ENCODE measurements at places on chromosomes 6 and 20.

- DNase-seq = no peak
Observed at GRCh38 chr20:8187740-8188139, 55.7 kb downstream of the PLCB1 start.

DNA sequence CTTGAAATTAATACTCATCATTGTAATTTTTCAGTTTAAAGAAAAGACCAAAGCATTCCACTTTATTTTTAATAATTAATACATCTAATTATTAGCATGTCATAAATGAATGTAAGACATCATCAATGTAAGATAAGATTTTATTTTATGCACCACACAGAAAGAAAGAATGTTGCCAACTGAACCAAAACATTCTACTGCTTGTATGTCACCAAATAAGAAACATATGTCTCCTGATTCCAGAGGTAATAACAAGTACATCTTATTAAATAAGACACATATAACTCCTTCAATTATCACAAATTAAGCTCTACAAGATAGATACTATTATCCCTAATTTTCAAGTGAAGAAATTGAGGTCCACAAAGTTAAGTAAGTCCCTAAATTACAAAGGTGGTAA, 189.5 kb downstream of the GMDS start:
- DNase-seq = no peak

DNA sequence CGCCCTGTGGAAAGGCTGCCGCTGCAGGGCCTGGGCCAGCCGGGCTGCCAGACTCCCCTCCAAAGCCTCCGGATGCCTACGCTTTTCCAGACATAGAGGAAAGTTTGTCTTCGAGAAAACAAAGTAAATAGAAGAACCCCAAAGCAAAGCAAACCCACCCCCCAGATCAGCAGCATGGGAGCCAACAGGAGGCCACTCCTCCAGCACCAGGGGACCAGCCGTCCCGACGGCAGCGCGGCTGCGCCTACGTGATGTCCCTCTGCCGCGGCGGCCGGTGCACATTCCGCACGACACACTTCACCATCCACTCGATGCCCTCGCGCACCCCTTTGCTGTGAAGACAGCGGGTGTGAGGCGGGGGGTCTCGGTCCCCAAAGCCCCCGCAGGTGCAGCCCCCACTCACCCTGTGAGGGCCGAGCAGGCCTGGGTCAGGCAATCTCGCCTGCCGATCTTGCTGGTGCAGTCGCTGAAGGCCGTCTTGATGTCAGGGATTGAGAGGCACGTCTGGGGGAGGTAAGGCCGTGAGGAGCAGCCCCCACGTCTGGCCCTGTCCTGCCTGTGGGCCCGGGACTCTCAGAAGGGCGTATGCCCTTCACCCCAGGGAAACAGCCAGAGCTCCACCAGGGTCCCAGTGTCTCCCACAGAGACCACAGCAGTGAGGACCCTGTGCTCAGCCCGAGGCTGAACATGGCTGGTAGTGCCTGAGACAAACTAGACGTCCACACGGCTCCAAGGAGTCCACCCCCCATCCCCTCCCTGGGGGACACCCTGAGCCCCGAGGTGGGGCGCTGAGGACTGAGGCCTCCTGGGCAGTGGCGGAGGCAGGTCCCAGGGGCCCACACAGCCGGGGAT, 4.0 kb downstream of the TNFRSF6B start:
- DNase-seq = no peak

DNA sequence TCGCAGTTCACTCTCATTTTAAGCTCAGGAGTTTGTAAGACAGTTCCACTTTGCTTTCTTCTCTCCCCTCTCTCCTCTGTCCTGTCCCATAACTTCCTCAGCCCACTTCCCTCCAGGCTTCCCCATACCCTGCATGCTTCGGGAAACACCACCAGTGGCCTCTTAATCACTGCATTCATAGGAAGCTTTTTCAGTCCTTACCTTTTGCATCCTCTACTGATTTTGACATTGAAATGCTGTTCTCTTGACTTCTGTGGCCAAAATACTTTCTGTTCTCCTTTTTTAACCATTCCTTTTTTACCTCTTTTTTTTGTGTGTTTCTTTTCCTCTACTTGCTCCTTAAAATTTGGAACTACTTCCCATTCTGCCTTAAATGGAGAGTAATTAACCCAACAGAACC, 69.7 kb downstream of the HIVEP1 start:
- no peak for DNase-seq

DNA sequence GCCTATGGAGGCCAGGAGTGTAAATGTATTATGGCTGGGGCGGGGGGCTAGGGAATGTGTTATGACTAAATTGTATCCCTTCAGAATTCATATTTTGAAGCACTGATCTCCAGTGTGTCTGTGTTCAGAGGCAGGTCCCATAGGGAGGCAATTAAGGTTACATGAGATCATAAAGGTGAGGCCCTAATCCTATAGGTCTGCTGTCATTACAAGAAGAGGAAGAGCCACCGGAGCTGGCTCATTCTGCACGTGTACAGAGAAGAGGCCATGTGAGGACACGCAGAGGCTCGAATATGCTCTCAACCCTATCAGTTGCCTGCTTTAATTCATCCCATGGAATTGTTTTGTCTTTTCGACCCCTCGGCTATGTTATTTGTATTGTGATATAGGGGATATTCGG, 76.9 kb downstream of the VTA1 start:
- no peak for DNase-seq

DNA sequence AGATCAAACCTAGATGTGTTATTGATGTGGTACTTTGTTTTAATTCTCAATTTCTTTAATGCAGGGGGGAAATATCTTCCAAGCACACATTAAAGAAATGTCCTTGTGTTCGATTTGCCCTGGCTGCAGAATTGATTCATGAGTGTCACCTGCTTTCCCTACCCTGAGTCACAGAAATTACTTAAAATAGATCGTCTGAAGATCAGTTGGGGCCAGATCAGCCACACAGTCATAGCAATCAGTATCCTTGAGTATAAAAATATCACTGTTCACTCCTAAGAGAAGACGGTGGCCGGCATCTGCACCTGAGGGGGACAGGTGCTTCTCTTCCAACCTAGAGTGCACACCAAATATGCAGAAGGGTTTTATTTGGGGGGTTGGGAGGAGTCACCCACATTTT, 115.2 kb upstream of the RIN2 start:
- no peak for DNase-seq

DNA sequence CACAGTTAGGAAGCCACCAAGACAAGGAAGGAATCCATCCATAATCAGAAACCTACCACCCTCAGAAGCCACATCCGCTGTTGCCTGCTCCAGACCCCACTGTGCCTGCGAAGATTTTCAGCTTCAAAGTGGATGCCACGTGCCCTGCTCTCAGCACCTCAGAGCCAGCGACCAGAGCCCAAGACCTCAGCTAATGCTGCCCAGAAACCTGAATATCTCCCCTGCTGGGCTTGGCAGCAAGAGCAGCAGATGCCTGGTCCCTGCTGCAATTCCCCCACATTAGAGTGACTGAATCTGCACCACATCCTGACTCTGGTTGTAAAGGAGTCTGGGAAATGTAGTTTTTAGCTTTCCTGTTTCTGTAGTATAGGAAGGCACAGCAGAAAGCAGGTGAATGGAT, 10.7 kb upstream of the ULBP3 start:
- DNase-seq = no peak

- DNase-seq = no peak
Observed at GRCh38 chr6:119308048-119308570, 41.5 kb downstream of the MAN1A1 start.

GRCh38 chr6:87870556-87870955, 168.5 kb upstream of the AKIRIN2 start:
- no peak for DNase-seq

DNA sequence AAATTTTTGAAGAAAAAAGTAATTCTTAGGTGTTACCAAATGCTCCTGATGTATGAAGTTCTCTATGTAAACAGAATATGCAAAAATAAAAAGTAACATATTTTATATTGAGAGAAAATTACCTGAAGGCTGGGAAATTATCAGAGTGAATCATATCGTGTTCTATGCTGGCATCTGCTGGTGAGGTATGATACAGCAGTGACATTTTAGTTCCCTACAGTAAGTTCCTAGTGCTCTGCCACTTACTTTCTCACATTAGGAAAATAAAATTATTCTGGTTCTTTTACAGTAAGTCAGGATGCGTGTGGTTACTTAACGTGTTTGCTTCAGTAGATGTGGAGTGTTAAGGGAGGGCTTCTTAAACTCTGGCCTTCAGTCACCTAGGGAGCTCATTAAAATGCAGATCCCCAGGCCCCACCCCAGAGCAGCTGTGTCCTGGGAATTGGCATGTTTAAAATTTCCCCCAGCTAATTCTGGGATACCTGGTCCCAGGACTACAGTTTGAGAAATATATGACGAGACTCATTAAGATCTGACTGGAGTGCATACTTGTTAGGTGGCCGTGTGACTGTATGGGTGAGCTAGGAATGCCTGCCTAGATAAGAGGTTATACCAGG, 3.2 kb downstream of the ACTR5 start:
- DNase-seq = no peak

GRCh38 chr6:22670605-22671004, 101.2 kb downstream of the HDGFL1 start:
- DNase-seq = no peak

GRCh38 chr20:58481481-58482021, 33.6 kb downstream of the APCDD1L start:
- DNase-seq = peak; percentile 38

DNA sequence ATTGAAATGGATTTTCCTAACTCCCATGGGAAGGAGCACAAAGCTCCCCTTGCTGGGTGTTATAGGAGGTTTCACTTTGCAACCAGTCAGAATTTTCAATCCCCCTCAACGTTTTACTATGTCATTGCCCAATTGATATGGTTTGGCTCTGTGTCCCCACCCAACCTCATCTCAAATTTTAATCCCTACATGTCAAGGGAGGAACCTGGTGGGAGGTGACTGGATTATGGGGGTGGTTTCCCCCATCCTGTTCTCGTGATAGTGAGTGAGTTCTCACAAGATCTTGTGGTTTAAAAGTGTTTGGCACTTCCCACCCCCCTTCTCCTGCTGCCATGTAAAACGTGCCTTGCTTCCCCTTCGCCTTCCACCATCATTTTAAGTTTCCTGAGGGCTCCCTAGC, 62.9 kb downstream of the ZMYND8 start:
- DNase-seq = no peak

- DNase-seq = no peak
Observed at GRCh38 chr6:139712830-139713229, 338.4 kb upstream of the CITED2 start.

DNA sequence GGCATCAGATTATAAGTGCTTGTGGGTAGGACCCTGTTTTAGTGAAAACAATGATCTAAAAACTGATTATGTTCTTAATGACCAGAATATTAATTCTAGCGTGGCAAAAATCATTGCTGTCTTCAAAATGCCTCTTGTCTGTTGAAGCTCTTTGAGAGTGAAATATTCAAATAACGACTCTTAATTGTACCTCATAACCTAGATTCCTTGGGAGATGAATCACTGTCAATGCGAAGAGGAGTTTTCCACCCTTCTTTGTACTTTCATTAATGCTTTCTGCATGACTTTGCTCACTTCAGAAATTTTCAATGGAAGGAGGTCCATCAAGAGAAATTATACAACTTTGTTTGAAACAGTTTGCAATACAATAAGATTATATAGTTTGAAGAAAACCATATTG, 71.5 kb downstream of the CRYBG1 start:
- DNase-seq = no peak

DNA sequence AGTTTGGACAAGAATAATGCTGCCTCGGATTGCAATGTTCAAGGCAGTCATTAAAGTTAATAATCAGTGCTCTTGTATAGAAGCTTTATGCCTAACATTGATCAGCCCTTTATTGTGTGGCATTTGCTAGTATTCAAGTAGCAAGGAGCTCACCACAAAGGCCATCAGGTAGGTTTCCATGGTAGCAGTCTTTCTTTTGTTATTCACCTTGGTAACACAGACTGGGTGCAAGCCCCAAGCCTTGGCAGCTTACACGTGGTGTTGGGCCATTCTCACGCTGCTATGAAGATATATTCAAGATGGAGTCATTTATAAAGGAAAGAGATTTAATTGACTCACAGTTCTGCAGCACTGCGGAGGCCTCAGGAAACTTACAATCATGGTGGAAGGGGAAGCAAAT, 149.3 kb downstream of the ADAT2 start:
- DNase-seq = no peak

DNA sequence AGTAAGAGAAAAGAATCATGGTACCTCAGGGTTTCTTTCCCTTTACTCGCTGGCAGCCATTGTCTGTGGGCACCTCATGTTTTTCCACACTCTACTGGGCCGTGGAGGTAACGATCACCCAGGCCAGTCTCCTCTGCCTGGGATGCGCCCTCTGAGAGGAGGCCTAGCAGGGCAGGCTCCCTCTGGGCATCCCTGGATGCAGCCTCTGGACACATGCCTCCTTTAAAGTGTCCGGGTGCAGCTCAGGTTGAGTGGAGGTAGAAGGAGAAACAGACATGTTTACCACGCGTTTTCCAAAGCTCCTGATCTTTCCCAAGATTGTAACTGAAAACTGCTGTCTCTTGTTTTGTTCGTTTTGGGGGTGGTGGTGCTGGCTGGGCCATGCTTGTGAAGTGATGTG, 13.8 kb upstream of the NPEPL1 start:
- DNase-seq = no peak

DNA sequence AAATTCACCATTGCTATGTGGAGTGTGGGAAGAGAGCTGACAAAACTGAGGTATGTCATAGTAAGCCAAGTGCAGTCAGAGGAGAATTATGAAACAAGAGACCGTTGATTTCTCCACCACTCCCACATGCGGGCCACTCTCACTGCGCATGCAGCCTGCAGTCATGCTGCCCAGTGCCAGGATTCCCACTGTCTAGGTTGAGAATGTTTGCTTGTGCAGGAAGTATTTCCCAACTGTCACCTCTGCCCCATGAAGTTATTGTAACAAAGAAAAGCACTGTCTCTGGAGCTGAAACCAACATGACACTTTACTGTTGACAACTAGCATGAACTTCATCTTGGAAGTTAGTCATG, 18.7 kb upstream of the SFT2D1 start:
- peak; percentile 33 for DNase-seq

DNA sequence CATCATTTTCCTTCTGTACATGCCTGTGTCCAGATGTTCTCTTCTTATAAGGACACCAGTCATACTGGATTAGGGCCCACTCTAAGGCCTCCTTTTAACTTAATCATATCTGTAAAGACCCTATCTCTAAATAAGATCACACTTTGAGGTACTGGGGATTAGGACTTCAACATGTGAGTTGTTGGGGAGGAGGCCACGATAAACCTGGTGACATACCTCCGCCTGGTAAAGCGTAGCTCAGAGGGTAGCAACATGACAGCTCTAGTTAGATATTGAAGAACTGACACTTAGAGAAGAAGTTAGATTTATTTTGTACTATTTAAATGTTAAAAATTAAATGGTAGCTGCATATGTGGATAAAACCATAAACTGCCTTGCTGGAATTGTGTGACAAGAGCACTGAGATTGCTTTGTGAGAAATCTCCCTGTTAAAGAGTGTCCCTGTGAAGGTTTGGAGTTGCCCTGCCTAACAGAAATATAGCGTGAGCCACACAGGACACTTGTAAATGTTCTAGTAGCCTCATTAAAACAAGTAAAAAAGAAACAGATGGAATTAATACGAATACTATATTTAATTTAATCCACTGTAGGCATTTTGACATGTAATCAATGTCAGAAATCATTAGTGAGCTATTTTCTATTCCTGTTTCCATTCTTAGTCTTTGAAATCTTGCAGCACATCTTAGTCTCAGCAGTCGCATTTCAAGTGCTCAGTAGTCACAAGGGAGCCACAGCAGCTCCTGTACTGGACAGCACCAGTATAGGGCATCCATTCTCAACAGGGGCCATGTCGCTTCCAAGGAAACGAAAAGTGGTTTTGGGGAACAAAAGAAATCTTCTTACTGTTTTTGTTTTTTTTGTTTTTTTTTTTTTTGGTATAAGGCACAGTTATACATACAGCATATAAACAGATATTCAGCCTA, 13.4 kb downstream of the PLCB1 start:
- DNase-seq = no peak

Data from heart right ventricle (tissue), 16 donors.